ENCODE measurements at places on chromosomes 16 and 17. TPM values are rescaled to one million over a fixed set of nuclear protein-coding genes. Genes with fewer than 3 reads are reported as not detected.
A peak's percentile ranks its signal among the peaks of the same experiment; 100 is the strongest.

GRCh38 chr16:81316176-81316496, 1.4 kb downstream of the GAN start:
- no peak overlapping the region for H3K27ac ChIP-seq
- peaks cover 12% of the 10 kb centered on the region for H3K4me1 ChIP-seq
- DNase-seq, result no peak
- H3K27me3 ChIP-seq, result no peaks in the 10 kb centered on the region

- no peak overlapping the region for H3K4me3 ChIP-seq
- no peak for DNase-seq
- H3K4me1 ChIP-seq, result peaks cover 40% of the 10 kb centered on the region
- H3K27me3 ChIP-seq, result no peaks in the 10 kb centered on the region
- H3K36me3 ChIP-seq, result no peaks in the 10 kb centered on the region
These were observed 51.0 kb upstream of the MRTFB start for GRCh38 chr16:14020141-14020540.

GRCh38 chr16:72896485-72897118, 151.3 kb downstream of the ZFHX3 start:
- H3K4me1 ChIP-seq, result peaks cover 33% of the 10 kb centered on the region
- DNase-seq, result no peak
- no peak overlapping the region for H3K4me3 ChIP-seq
- H3K27ac ChIP-seq, result peak overlapping the region; percentile 87
- no peaks in the 10 kb centered on the region for H3K36me3 ChIP-seq
- no peaks in the 10 kb centered on the region for H3K27me3 ChIP-seq

DNA sequence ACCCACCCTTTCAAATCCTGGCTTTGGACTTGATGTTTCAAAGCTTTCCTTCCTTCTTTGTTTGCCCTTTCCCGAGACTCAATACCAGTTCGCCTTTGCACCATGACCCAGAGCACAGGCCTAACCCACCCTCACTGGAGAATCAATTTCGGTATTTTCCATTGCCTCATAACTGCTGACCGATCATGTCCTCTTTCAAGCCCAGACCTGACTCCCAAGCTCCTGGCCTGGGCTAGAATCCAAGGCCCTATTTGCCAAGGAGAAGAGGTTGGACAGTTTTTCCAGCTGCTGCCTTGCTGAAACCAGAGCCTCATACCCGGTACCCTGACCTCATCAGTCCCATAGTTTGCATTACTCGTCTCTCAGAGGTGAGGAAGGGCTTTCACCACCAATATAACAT, 35.3 kb upstream of the HELZ start:
- no peaks in the 10 kb centered on the region for H3K36me3 ChIP-seq
- no peak for DNase-seq
- H3K4me3 ChIP-seq, result no peak overlapping the region
- no peaks in the 10 kb centered on the region for H3K27me3 ChIP-seq
- no peaks in the 10 kb centered on the region for H3K4me1 ChIP-seq

DNA sequence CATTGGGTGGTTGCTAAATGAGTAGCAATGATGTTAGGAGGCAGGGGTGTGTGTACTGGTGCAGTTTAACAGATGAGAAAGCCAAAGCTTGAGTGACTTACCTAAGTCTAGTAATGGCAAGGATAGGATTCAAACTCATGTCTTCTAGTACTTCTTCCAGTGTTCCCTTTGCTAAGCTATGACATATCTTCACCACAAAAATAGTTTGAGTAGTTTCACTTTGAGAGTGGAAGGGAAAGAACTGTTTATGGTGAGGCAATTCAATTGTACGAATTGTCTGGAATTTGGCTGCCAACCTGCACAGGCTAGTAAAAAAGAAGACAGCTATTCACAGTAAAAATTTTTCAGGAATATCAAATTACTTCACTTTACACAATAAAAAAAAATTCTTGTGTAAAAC, 138.0 kb downstream of the NLK start:
- no peaks in the 10 kb centered on the region for H3K4me1 ChIP-seq
- no peak for DNase-seq
- no peaks in the 10 kb centered on the region for H3K36me3 ChIP-seq
- H3K27ac ChIP-seq, result no peak overlapping the region
- H3K4me3 ChIP-seq, result no peak overlapping the region

KRT39 gene
- total RNA-seq, result not detected
